Type B pancreatic cell (in vitro differentiated cells): ENCODE measurements at places on chromosomes 3 and 15. TPM values are rescaled to one million over a fixed set of nuclear protein-coding genes. Genes with fewer than 3 reads are reported as not detected.

Gene MYL3
- total RNA-seq = 5.4 and 20.8 TPM in 2 replicates

Gene SEMA6D
- 11.3 and 22.2 TPM in 2 replicates for total RNA-seq

Gene WDR72
- 2.0 and 6.9 TPM in 2 replicates for total RNA-seq

Gene RASGRP1
- 3.0 and 6.6 TPM in 2 replicates for total RNA-seq

Gene PSMD6
- total RNA-seq = 68.1 and 81.4 TPM in 2 replicates

Gene PLA2G4E
- 0.12 TPM in 1 of 2 replicates, not detected in the other for total RNA-seq

Gene FYTTD1
- 52.1 and 58.8 TPM in 2 replicates for total RNA-seq

Gene PLIN1
- 0.55 and 0.58 TPM in 2 replicates for total RNA-seq

Gene CFAP20DC
- 4.7 and 5.2 TPM in 2 replicates for total RNA-seq

Gene GP5
- total RNA-seq = 0.10 TPM in 1 of 2 replicates, not detected in the other

Gene ACKR4
- total RNA-seq = 0.29 and 1.9 TPM in 2 replicates

Gene SOX14
- total RNA-seq = 0.29 and 0.62 TPM in 2 replicates

Gene GJD2
- total RNA-seq = 0.50 and 0.89 TPM in 2 replicates

GRCh38 chr3:107620534-107620933, 97.8 kb downstream of the BBX start:
- peaks cover 5% of the 10 kb centered on the region for H3K36me3 ChIP-seq
- H3K27me3 ChIP-seq = no peaks in the 10 kb centered on the region
- no peak for DNase-seq
- peaks cover 19% of the 10 kb centered on the region for H3K4me1 ChIP-seq
- no peak overlapping the region for H3K27ac ChIP-seq

GRCh38 chr3:182045736-182046135, 334.0 kb downstream of the SOX2 start:
- peaks cover 9% of the 10 kb centered on the region for H3K4me1 ChIP-seq
- H3K36me3 ChIP-seq = no peaks in the 10 kb centered on the region
- DNase-seq = no peak
- no peak overlapping the region for H3K4me3 ChIP-seq
- no peak overlapping the region for H3K27ac ChIP-seq

DNA sequence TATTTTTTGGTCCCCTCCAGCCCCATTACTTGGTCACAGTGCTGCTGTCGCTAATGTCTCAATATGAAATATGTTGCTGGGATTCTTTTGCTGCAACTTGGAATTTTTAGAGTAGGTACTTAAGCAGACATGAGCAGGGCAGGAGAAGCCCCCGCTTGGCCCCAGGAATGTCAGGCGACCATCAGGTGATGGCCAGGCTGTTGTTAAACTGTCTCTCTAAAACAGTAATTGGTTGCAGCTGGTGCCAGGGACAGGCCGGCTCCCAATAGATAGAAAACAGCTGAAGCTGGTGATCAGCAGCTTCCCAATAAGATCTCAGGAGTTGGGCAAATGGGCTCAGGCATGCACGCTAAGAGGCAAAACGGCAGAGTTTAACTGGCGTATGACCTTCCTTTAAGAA, 329.9 kb upstream of the TBL1XR1 start:
- no peak overlapping the region for H3K4me3 ChIP-seq
- H3K4me1 ChIP-seq = peaks cover 51% of the 10 kb centered on the region
- peaks cover 8% of the 10 kb centered on the region for H3K36me3 ChIP-seq
- no peak for DNase-seq
- no peak overlapping the region for H3K27ac ChIP-seq

DNA sequence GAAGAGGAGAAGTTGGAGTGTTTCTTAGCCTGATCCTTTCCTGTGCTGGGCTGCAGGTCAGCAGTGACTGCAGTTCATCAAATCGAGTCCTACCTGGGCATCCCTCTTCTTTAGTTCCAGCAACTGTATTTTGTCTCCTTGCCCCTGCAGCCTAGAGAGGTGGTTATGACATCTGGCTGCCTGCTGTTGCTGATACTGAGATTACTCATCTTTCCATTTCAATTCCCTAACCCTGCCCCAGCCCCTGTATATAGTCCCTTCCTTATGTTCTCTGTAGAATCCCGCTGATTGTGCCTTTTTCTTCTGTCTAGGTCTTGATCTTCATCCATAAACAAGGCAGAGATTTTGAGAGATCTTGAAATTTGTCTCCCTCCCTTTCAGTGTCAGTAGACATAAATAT, 393.3 kb downstream of the EDEM1 start:
- DNase-seq = no peak
- H3K36me3 ChIP-seq = no peaks in the 10 kb centered on the region
- no peak overlapping the region for H3K4me3 ChIP-seq
- no peaks in the 10 kb centered on the region for H3K4me1 ChIP-seq
- H3K27ac ChIP-seq = no peak overlapping the region

DNA sequence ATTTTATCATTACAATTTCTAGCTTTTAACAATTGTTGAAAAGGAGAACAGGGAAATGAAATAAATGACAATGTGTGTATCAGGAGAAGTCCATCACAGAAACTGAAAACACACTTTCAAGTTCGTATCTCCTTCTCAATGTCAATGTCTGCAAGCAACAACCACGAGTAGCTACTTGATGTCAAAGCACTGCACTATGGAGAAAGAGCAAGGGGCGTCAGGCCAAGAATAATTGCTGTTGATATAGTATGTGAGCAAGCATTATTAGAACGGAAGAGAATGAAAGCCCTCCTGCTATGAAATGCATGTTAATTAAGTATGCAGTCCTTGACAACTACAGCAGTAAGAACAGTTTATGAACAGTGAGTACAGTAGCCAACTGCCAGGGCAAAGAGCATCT, 1250.1 kb downstream of the ZPLD1 start:
- peaks cover 5% of the 10 kb centered on the region for H3K4me1 ChIP-seq
- H3K27ac ChIP-seq = no peak overlapping the region
- DNase-seq = no peak
- no peak overlapping the region for H3K4me3 ChIP-seq
- no peaks in the 10 kb centered on the region for H3K36me3 ChIP-seq

- H3K27ac ChIP-seq = no peak overlapping the region
- no peaks in the 10 kb centered on the region for H3K27me3 ChIP-seq
- no peaks in the 10 kb centered on the region for H3K36me3 ChIP-seq
- H3K4me1 ChIP-seq = peaks cover 10% of the 10 kb centered on the region
- no peak overlapping the region for H3K4me3 ChIP-seq
- DNase-seq = no peak
Observed at GRCh38 chr3:168362156-168362555, 266.4 kb upstream of the GOLIM4 start.

DNA sequence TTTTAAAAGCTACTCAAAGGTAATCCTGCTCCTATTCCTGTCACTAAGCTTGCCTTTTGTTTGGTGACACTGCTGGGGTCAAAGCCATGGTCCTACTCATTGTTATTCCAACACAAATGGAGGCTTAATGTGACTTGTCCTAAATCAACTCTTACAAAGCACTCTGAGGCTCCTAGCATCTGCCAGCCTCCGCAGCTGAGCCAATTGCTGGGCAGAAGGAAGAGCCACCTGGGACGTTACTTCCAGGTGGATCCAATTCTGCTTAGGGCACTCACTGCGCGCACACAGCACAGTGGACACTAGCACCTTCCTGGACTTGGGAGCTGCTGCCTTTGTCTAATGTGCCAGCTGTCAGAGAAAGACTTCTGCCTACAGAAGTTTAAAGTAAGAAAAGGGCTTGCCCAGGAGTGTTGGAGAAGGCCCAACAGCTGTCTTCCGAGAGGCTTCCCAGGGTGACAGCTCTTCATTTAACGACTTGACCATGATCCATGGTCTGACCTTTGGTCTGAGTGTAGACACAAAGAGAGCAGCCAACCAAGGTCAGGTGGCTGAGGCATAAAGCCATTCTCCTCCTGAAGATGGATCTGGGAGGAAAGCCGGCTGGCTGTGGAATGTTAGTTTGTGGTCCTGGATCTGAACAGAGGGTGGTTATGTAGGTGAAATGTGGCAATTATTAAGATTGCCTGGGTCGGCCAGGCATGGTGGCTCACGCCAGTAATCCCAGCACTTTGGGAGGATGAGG, 102.2 kb downstream of the AQP9 start:
- H3K4me1 ChIP-seq = peaks cover 4% of the 10 kb centered on the region
- no peaks in the 10 kb centered on the region for H3K27me3 ChIP-seq
- no peak for DNase-seq
- H3K27ac ChIP-seq = no peak overlapping the region
- no peak overlapping the region for H3K4me3 ChIP-seq

DNA sequence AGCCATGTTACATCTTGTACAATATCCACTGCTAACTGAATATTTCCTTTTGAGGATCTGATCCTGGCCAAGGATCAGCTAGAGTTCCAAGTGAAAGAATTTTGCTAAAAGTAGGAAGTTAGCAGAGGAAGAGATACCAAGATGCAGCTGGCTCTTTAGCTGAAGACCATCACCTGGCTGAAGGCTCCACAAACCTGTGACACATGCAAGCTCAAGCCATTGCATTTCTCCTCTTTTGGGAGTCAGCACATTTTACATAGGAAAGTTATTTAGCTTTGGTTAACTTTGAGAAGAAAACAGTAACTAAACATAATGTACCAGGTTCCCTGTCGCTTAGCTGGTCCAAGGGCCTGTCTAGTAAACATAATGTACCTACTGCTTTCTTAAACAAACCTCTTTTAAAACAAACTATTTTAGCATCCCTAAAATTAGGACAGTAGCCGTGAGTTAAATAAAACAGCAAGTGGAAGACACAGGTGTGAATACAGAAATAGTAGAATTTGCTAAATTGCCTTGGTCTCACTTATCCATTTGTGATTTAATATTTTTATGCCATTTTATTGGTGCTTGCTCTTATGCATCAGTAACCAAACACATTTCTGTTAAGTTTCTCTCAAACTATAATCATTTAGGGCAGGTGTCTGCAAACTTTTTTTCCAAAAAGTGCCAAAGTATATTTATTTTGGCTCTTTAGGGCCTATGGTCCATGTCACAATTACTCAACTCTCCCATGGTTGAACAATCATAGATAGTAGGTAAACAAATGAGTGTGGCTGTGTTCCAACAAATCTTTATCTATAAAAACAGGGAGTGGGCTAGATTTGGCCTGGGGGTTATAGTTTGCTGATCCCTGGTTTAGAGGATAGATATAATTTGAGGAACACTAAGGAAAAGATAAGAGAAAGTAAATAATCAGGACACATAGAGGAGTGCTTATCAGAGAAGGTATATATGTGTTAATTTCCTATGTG, 11.2 kb downstream of the GCSAM start:
- no peak for DNase-seq
- peaks cover 2% of the 10 kb centered on the region for H3K36me3 ChIP-seq
- H3K4me3 ChIP-seq = no peak overlapping the region
- no peak overlapping the region for H3K27ac ChIP-seq
- no peaks in the 10 kb centered on the region for H3K27me3 ChIP-seq
- peaks cover 27% of the 10 kb centered on the region for H3K4me1 ChIP-seq

GRCh38 chr15:63509955-63510940, 5.9 kb downstream of the USP3 start:
- no peak for DNase-seq
- H3K4me3 ChIP-seq = peak overlapping the region; percentile 9
- H3K27me3 ChIP-seq = no peaks in the 10 kb centered on the region

DNA sequence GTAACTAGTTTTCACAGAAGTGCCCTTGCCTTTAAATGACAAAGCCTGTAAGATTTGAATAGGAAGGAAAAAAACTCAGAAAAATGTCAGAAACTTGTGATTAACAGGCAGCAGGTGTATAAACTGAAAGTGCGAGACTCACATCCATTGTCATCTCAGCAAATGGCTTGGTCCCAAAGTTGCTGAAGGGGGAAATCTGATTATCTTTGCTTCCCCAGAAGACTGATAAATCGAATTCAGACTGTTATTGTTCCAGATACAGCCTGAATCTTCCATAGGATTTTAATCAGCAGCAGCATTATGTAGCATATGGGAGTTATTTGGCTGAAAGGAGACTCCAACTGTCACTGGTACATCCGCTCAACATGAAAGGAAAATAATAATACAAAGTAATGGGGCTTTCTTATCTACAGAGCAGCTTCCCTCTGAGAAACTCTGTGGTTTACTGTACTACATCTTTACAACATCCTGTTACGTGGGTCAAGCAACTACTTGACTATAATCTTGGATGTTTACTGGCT, 550.4 kb upstream of the CCDC54 start:
- H3K27ac ChIP-seq = no peak overlapping the region
- no peak overlapping the region for H3K4me3 ChIP-seq
- peaks cover 4% of the 10 kb centered on the region for H3K36me3 ChIP-seq
- DNase-seq = no peak
- no peaks in the 10 kb centered on the region for H3K27me3 ChIP-seq

GRCh38 chr3:65669163-65669875, 369.4 kb downstream of the MAGI1 start:
- peaks cover 32% of the 10 kb centered on the region for H3K4me1 ChIP-seq
- no peaks in the 10 kb centered on the region for H3K36me3 ChIP-seq
- no peak overlapping the region for H3K27ac ChIP-seq
- no peaks in the 10 kb centered on the region for H3K27me3 ChIP-seq

GRCh38 chr3:179063945-179064560, 7.6 kb downstream of the ZMAT3 start:
- no peak for DNase-seq
- peaks cover 11% of the 10 kb centered on the region for H3K4me1 ChIP-seq
- H3K27ac ChIP-seq = no peak overlapping the region
- H3K27me3 ChIP-seq = no peaks in the 10 kb centered on the region
- H3K36me3 ChIP-seq = peaks cover 29% of the 10 kb centered on the region
- H3K4me3 ChIP-seq = no peak overlapping the region

GRCh38 chr3:10356461-10356981, 35.6 kb upstream of the SEC13 start:
- H3K4me3 ChIP-seq = no peak overlapping the region
- no peaks in the 10 kb centered on the region for H3K36me3 ChIP-seq
- peaks cover 3% of the 10 kb centered on the region for H3K4me1 ChIP-seq
- no peak overlapping the region for H3K27ac ChIP-seq

DNA sequence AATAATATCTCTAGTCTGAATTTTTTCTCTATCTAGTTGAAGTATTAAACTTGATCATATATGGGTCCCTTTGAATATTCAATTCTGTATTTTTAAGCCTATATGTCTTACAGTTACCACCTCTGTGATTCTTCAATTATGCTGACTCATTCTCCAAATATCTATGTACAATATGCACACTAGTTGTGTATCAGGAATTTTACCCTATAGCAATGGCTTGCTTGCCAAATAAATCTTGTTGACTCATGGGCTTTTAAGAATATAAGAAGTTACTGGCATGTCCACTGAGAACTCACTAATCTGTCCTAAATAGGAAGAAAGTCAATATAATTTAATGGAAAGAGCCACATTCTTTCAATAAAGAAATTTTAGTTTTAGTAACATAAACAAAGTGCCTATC, 656.3 kb downstream of the RBMS3 start:
- H3K4me1 ChIP-seq = peaks cover 31% of the 10 kb centered on the region
- no peak overlapping the region for H3K4me3 ChIP-seq
- peak overlapping the region; percentile 60 for H3K27ac ChIP-seq
- no peak for DNase-seq
- no peaks in the 10 kb centered on the region for H3K36me3 ChIP-seq

DNA sequence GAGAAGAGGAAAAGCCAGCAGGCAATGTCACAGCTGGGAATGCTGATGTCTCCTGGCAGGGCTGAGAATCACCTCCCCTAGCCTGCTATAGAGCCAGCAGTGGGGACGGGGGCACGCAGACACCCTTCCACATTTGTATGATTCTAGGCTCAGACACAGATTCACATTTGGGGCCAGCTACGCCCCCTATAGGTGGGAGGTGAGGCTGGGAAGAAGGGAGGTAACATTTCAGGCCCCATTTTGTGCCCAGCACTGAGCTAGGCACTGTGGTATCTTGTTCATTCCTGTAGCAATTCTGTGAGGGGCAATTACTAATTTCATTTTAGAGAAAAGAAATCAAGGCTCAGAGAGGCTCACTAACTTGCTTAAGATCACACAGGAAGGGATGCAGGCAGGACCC, 15.9 kb upstream of the ACAD9 start:
- H3K4me3 ChIP-seq = no peak overlapping the region
- peaks cover 15% of the 10 kb centered on the region for H3K4me1 ChIP-seq
- no peaks in the 10 kb centered on the region for H3K27me3 ChIP-seq
- peaks cover 24% of the 10 kb centered on the region for H3K36me3 ChIP-seq
- DNase-seq = no peak
